Activated CD8-positive, alpha-beta T cell treated with anti-CD3 and anti-CD28 coated beads for 36 hours (primary cell): ENCODE measurements at places on chromosomes 2 and 18. TPM values are rescaled to one million over a fixed set of nuclear protein-coding genes. Genes with fewer than 3 reads are reported as not detected.

DNA sequence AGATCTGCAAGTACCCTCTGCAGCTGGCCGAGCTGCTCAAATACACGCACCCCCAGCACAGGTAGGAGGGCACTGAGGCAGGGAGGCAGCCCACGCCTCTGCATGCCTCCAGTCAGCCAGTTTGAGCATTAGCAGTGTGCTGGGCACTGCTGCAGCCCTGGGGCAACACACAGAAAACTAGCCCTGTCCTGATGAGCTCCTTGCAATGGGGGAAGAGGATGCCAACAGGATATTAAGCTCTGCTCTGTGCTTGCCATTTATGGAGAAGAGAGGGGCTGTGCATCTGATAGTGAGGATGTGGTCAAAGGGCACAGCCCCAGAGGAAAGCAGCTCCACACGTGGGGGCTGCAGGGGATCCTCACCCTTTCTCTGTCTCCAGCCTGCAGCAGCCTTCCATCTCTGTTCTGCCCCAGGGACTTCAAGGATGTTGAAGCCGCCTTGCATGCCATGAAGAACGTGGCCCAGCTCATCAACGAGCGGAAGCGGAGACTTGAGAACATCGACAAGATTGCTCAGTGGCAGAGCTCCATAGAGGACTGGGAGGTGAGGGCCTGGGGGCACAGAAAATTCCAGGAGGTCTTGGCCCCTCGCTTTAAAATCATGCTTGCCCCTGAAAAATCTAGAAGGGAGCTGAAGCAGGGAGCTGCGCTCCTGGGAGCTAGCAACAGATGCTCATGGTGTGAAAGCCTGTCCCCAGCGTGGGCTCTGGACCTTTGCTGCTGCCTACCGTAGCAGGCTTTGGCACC is 51.7 kb downstream of the FAM168B start:
- H3K27ac ChIP-seq, result peak overlapping the region; percentile 50
- H3K4me1 ChIP-seq, result peaks cover 38% of the 10 kb centered on the region
- H3K27me3 ChIP-seq, result no peaks in the 10 kb centered on the region
- DNase-seq, result no peak
- H3K4me3 ChIP-seq, result peak overlapping the region; percentile 71

RRM2 gene
- 368 TPM for total RNA-seq

DNA sequence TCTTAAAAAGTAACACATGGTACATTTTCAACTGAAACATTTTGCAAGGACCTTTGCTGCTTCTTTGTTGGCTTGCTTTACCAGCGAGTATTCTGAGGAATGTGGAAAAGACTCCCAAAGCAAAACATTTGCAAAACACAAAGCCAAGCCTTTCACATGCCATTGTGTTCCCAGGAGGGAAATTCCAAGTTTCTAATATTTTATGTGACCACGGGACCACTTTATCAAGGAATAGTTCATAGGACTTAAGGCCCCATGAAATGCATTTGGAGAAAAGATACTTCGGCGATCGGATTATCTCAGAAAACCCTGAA is 26.2 kb downstream of the CYP27C1 start:
- no peak for DNase-seq
- H3K36me3 ChIP-seq, result no peaks in the 10 kb centered on the region
- no peak overlapping the region for H3K27ac ChIP-seq
- H3K4me3 ChIP-seq, result no peak overlapping the region
- H3K27me3 ChIP-seq, result no peaks in the 10 kb centered on the region

DNA sequence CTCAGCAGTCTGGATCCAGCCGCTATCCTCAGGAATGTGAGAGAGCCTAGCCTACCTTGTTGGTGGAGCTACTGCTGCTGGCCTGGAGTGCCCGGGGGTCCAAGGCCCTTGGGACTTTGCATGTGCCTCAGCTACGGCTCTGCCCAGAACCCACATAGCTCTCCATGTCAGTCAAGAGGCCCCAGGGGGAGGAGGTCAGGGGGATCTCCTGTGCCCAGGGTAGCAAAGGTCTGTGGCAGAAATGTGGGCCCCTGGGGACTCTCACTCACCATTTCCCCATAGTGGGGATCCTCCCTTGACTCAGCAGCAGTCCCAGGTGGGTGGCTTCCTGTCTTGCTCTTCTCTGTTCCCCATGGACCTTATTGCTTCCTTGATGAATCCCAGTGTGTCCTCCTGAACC is 342.7 kb upstream of the CHAC2 start:
- H3K4me3 ChIP-seq, result no peak overlapping the region
- no peak for DNase-seq
- H3K27ac ChIP-seq, result no peak overlapping the region
- no peaks in the 10 kb centered on the region for H3K27me3 ChIP-seq
- no peaks in the 10 kb centered on the region for H3K4me1 ChIP-seq
- no peaks in the 10 kb centered on the region for H3K36me3 ChIP-seq

- no peak overlapping the region for H3K27ac ChIP-seq
- no peaks in the 10 kb centered on the region for H3K4me1 ChIP-seq
- H3K27me3 ChIP-seq, result peaks cover 2% of the 10 kb centered on the region
- no peak overlapping the region for H3K4me3 ChIP-seq
- DNase-seq, result no peak
These were observed 61.6 kb upstream of the PARD3B start for GRCh38 chr2:204483608-204484081.

GRCh38 chr2:113233593-113234550 is 44.8 kb downstream of the PAX8 start:
- no peaks in the 10 kb centered on the region for H3K27me3 ChIP-seq
- peak; percentile 41 for DNase-seq
- H3K4me1 ChIP-seq, result peaks cover 22% of the 10 kb centered on the region
- H3K4me3 ChIP-seq, result no peak overlapping the region
- H3K36me3 ChIP-seq, result no peaks in the 10 kb centered on the region
- H3K27ac ChIP-seq, result no peak overlapping the region

PLB1 gene
- 0.25 TPM for total RNA-seq
